Hematopoietic multipotent progenitor cell treated with erythropoietin and hydrocortisone succinate and interleukin-3 and kit ligand, for 15 days (in vitro differentiated cells): ENCODE measurements at places on chromosomes 1 and 21.

GRCh38 chr1:25095635-25096200 lies 136.6 kb downstream of the SYF2 start:
- DNase-seq: no peak

- DNase-seq: no peak
Measured at GRCh38 chr1:201311356-201312011, 28.2 kb downstream of the PKP1 start.

- peak; percentile 78 for DNase-seq
Measured at GRCh38 chr1:119968068-119968492, 71.8 kb upstream of the ADAM30 start.

DNA sequence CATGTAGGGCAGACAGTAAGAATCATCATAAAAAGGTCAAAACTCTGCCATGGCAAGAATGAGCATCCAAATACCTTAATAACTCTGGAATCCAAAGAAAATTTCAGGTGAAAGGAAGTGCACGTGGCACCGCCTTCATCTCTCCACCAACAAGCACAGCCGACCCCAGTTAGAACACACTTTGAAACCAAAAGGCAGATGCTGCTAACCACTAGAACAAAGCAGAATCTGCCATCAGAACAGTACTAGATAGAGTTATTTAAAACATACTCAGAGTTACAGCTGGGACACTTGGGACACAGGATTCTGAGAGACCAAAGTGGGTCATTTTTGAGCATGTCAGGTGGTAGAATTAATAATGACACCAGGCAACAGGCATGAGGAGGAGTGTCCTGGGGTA lies 106.7 kb upstream of the SOD1 start:
- no peak for DNase-seq

GRCh38 chr1:46133181-46133658 lies 791 bp upstream of the PIK3R3 start:
- DNase-seq: no peak

DNA sequence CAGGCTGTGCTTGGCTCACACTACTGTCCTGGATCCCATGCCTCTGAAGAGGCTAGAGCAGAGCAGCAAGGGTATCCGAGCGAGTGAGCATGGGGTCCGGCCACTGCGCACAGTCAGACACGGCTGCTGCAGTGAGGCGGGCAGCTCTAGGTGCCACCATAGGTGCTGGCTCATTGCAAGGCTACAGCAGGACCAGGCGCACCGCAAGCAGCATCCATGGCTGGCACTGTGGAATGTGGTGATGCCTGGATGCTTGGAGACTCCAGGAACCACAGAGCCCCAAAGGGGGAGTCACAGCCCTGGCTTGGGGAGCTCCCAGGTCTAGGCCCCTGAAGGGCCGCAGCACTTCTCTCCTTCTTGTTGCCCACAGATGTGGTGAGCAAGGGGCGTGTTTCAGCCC lies 47.2 kb downstream of the ATP6V1G3 start:
- DNase-seq: no peak

GRCh38 chr1:182624577-182624976 lies 20.4 kb upstream of the RGS16 start:
- DNase-seq: no peak

- DNase-seq: no peak
Measured at GRCh38 chr1:177600936-177601335, 368.9 kb downstream of the SEC16B start.

- no peak for DNase-seq
Measured at GRCh38 chr1:56495538-56495937, 83.8 kb downstream of the PLPP3 start.

GRCh38 chr1:234608911-234609690 lies 877 bp downstream of the IRF2BP2 start:
- DNase-seq: peak; percentile 55

DNA sequence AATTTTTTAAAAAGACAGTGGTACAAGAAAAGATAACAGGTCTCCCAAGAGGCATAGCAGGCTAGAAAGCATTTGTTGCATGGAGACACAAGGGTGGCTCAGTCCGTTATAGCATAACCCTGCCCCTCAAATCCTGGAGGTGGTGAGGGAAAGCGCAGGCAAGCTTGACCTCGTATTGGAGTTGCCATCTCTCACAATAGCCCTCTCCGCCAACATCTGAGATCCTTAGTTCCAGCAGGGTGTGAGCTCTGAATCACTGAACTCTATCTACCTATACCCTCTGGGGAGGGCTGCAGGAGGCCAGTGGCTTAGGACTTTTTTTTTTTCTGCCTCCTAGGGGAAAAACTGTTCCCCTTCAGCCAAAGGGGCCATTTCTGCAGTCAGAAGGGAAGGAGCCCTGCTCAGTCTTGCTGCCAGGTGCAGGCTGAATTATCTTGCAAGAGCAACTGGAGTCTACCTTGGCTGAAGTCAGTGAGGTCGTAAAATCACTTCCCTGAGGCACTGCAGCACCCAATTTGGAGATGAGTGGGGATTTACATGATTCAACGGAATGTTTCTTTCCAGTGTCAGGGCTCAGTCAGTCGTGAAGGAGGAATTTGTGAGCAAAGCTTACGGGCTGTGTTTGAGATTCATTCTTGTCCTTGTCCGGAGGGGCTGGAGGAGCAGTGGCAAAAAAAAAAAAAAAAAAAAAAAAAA lies 17.2 kb upstream of the C8A start:
- DNase-seq: no peak

GRCh38 chr1:224205438-224205840 lies 22.4 kb downstream of the DEGS1 start:
- DNase-seq: no peak

GRCh38 chr1:239617731-239618130 lies 231.4 kb downstream of the CHRM3 start:
- DNase-seq: no peak

DNA sequence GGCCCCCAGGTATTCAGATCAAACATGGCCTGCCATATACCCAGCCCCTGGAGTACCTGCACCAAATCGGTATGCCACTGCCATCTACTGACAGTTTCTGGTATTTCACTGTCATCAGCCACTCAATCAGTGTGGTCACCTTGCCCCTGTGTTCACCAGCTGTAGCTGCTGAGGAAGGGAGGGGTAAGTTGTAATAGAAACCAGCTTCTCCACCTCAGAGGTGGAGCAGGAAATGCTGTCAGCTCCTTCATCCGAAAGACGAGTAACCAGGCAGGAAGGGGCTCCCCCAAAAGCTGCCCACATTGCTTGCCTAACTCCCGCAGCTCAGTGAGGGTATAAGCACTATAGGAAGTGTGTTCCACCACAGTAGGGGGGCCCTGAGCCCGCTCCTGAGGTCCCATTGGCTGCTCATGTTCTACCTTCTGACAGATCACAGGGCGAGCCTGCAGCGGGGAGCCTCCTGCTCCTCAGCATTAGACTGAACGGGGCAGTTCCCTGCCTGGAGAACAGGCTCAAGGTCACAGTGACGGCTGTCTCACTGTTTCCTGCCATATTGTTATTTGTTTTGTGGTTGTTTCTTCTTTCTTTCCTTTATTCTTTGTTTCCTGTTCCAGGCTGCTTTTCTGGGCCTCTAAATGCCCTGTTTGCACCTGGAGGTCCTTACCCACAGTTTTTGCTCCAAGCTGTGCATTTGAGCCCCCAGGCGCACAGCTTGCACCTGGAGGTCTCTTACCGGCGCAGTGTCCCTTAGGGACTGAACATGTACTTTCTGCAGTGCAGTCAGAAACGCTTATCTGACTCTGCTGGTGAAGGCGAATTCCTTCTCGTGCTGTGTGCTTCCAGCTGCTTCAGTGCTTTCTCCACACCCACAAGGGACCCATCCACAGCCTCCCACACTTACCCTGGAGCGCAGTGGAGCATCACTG lies 1638.3 kb downstream of the MRPL39 start:
- peak; percentile 10 for DNase-seq

DNA sequence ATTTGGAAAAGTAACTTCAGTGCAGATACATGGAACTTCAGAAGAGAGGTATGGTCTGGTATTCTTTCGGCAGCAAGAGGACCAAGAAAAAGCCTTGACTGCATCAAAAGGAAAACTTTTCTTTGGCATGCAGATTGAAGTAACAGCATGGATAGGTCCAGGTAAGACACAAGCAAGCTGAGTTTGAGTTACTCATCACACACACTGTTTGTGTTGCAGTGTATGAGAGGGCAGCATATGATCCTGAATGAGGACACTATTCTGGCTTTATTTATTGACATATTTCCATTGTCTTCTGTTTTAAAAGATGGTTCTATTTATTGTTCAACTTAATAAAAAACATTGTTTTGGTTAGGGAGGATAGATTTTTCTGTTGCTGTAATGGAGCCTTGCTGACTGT lies 63.6 kb downstream of the SPEN start:
- DNase-seq: no peak

DNA sequence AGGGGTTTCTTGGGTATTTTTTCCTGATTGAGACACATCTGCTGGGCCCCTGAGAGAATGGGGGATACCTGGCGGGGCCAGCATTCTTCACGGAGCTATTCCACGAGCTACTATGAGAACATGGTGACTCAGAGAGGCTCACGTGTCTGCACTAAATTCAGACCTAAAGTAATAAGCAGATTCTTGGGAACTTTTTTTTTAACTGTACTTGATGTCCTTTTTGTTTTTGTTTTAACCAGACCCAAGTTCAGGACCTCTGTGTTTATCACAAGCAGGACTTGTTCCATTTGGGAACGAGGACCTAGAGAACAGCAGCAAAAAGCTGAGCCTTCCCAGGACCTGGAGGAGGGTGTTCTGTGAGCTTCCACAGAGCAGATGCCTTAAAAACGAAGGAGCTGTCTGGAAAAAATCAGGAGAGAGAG lies 44.0 kb downstream of the EVA1C start:
- no peak for DNase-seq

GRCh38 chr1:108199201-108199691 lies 897 bp downstream of the SLC25A24 start:
- DNase-seq: no peak
